Activated CD8-positive, alpha-beta memory T cell treated with anti-CD3 and anti-CD28 coated beads, Interleukin-2, amount 50 U/mL, for 4 hours (primary cell): ENCODE measurements at places on chromosomes 2 and 18.

DNA sequence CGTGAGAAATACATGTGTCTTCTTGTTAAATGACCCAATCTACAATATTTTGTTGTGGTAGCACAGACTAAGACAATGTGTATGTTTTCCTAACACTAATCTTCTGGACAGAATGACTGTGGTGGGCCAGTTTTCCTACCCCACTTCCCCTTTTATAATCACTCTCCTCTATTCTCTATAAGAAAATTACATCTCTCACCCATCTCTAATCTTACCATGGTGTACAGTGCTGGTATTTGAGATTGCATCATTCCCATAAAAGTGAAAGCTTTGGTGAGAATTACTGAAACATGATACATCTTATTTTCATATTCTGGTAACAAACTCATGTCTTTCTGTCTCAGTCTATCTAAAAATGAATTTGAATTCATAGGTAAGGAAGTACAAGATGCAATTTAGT, 40.5 kb downstream of the CAVIN2 start:
- DNase-seq, result no peak

DNA sequence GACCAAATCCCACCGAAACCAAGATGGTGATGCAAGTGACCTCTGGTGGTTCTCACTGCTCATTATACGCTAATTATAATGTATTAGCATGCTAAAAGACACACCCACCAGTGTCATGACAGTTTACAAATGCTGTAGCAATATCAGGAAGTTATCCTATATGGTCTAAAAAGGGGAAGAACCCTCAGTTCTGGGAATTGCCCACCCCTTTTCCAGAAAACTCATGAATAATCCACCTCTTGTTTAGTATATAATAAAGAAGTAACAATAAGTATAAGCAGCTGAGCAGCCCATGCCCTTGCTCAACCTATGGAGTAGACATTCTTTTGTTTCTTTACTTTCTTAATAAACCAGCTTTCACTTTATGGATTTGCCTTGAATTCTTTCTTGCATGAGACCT, 31.0 kb upstream of the FMNL2 start:
- no peak for DNase-seq

DNA sequence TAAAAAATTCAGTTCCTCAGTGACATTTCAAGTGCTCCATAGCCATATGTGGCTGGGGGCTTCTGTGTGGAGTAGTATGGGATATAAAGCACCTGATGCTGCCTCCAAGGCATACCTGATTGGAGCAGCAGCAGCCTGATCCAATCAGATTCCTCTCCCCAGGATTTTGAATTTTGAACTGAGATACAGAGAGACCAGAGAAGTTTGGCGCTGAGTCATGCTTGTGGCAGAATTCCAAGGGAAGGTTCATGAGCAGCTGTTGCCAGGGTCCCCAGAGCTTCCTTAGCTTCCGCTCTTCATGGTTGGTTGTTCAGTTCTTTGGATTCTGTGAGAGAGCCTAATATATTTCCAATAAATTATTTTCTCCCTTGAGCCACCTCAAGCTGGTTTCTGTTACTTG, 29.0 kb upstream of the CFAP36 start:
- no peak for DNase-seq

DNA sequence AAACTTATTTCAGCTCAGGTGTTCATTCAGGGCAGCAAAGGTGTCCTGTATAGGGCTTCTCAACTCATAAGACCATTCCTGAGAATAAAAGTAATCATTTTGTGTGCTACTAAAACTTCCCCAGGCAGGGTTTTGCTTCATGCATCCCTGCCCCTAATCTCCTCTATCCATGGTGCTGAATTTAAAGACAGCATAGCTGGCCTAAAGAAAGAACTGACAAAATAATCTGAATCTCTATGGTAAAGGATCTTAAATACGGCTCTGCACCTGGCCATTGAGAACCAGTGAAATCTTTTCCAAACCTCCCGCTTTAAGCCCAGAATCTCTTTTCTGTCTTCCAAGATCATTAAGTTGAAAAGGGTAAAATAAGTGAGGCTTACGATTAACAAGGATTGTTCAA, 292.1 kb upstream of the KLHL29 start:
- no peak for DNase-seq

- no peak for DNase-seq
Observed at GRCh38 chr2:53450923-53451322, 316.7 kb upstream of the CHAC2 start.
